ENCODE measurements at places on chromosomes 11 and 22. TPM values are rescaled to one million over a fixed set of nuclear protein-coding genes. Genes with fewer than 3 reads are reported as not detected.

MIAT gene
- 77.0 TPM for total RNA-seq

UPK3A gene
- not detected for total RNA-seq

OR8D4 gene
- not detected for total RNA-seq

PATE2 gene
- total RNA-seq = 0.44 TPM

LIF gene
- total RNA-seq = 4.3 TPM

LMF2 gene
- 43.6 TPM for total RNA-seq

CCDC116 gene
- total RNA-seq = 0.22 TPM

C11orf52 gene
- 4.0 TPM for total RNA-seq

MS4A4E gene
- not detected for total RNA-seq

GP1BB gene
- total RNA-seq = 2.4 TPM

LARGE1 gene
- total RNA-seq = 41.7 TPM

MMP27 gene
- not detected for total RNA-seq

BEST1 gene
- 0.24 TPM for total RNA-seq

FBLN1 gene
- total RNA-seq = 137 TPM

OPCML gene
- 0.46 TPM for total RNA-seq

HTR3A gene
- 4.1 TPM for total RNA-seq

PGA5 gene
- total RNA-seq = 0.33 TPM

HSPB2 gene
- not detected for total RNA-seq

AAMDC gene
- 20.7 TPM for total RNA-seq

EEF1G gene
- total RNA-seq = 1,800 TPM

P2RX6 gene
- total RNA-seq = not detected

PIK3IP1 gene
- 0.87 TPM for total RNA-seq

SMIM35 gene
- not detected for total RNA-seq

PANX2 gene
- total RNA-seq = 6.7 TPM

KLHDC7B gene
- total RNA-seq = not detected

IL10RA gene
- not detected for total RNA-seq

NEU3 gene
- total RNA-seq = 16.2 TPM

ACRV1 gene
- not detected for total RNA-seq

PDE3B gene
- 7.2 TPM for total RNA-seq

OR2AT4 gene
- total RNA-seq = not detected

AGBL2 gene
- total RNA-seq = 4.3 TPM

OR52H1 gene
- total RNA-seq = not detected

BARX2 gene
- total RNA-seq = not detected

LRRC4C gene
- 0.22 TPM for total RNA-seq

VSTM5 gene
- total RNA-seq = not detected

PIWIL4 gene
- not detected for total RNA-seq

CHRM1 gene
- total RNA-seq = not detected

APOBEC3H gene
- total RNA-seq = 0.48 TPM

SCGB1A1 gene
- not detected for total RNA-seq

MPEG1 gene
- total RNA-seq = not detected

YAP1 gene
- total RNA-seq = 124 TPM

FREY1 gene
- 2.1 TPM for total RNA-seq

SCGB2A2 gene
- total RNA-seq = not detected

KIAA1671 gene
- 22.6 TPM for total RNA-seq

FIBIN gene
- not detected for total RNA-seq

KRTAP5-3 gene
- not detected for total RNA-seq

ZNRD2 gene
- 45.8 TPM for total RNA-seq

OR52I2 gene
- not detected for total RNA-seq

RAG1 gene
- total RNA-seq = 0.70 TPM

USP2 gene
- total RNA-seq = 7.6 TPM

RNASEH2C gene
- total RNA-seq = 53.8 TPM

MPPED2 gene
- total RNA-seq = 2.6 TPM

SCGB1D2 gene
- total RNA-seq = not detected

PKP3 gene
- total RNA-seq = 41.7 TPM

OR51B5 gene
- not detected for total RNA-seq

SLC22A8 gene
- total RNA-seq = not detected

EFCAB6 gene
- 0.31 TPM for total RNA-seq

DGAT2 gene
- 2.6 TPM for total RNA-seq
